ENCODE measurements at places on chromosomes 2 and 18.

GRCh38 chr2:16320716-16321115 is 344.9 kb downstream of the CYRIA start:
- DNase-seq: no peak

DNA sequence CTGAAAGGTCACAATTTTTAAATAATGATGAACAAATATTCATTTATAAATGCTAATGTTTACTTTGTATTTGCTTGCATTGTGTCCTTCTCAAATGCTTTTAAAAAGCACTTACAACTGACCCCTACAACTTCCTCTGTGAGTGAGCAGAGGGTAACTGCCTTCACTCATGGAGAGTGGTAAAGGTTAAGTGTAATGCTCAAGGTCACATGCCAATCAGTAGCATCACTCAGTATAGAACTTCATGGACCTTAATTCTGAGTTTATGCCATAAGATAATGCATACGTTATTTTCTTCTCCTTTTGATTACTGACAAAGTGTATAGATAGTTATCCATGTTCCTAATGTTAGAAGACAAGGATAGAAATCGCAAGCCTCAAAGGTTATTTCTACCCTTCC is 91.8 kb upstream of the SERTAD2 start:
- DNase-seq: no peak

DNA sequence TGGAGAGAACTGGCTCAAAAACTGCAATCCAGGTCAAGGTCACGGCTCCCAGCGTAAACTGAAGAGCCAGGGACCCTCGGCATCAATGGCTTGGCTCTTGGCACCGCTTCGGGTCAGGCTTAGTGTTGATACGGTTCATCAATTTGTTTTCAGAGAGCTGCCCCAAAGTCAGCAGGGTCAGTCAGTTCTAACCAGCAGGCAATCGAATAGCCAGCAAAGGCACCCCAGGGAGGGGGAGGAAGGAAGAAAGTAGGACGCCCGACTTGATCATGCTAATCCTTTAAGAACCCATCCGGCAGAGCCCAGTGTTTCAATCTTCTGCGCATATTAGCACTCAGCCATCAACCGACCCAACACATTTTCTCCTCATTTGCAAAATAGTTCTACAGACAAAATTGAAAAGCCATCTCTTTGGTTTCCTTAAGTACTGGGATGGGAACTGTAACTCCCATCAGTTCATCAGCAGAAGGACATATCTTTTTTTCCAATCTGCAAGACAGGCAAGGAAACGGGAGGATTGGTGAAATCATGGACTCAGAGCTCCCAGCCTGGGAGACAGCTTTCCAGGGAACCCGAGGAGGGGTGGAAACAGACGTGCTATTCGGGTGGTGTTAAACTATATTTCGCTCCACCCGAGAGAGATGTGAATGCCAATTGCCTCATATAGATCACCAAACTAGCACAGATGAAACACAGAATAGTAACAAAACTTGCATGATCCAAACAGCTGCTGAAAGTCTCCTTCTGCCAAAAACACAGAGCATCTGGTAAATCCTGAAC is 40.7 kb upstream of the CABLES1 start:
- DNase-seq: no peak

GRCh38 chr2:68746408-68746807 is 11.8 kb downstream of the ARHGAP25 start:
- no peak for DNase-seq

GRCh38 chr18:47595831-47596501 is 334.5 kb downstream of the SMAD2 start:
- DNase-seq: no peak

GRCh38 chr2:68741238-68741637 is 6.6 kb downstream of the ARHGAP25 start:
- no peak for DNase-seq

- no peak for DNase-seq
Measured at GRCh38 chr2:239241431-239241960, 159.3 kb downstream of the HDAC4 start.

DNA sequence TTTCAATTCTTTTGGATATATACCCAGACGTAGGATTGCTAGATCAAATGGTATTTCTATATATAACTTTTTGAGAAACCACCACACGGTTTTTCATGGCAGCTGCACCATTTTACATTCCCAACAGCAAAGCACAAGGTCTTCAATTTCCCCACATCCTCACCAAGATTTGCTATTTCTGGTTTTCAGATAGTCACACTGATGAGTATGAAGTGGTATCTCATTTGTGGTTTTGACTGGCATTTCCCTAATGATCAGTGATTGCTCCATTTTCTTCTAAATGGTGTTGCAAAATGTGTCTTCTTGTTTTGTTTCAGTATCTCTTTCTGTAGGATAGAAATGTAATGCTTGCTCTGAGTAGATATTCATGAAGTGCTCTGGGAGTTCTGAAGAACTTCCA is 52.0 kb downstream of the ANKRD44 start:
- no peak for DNase-seq

DNA sequence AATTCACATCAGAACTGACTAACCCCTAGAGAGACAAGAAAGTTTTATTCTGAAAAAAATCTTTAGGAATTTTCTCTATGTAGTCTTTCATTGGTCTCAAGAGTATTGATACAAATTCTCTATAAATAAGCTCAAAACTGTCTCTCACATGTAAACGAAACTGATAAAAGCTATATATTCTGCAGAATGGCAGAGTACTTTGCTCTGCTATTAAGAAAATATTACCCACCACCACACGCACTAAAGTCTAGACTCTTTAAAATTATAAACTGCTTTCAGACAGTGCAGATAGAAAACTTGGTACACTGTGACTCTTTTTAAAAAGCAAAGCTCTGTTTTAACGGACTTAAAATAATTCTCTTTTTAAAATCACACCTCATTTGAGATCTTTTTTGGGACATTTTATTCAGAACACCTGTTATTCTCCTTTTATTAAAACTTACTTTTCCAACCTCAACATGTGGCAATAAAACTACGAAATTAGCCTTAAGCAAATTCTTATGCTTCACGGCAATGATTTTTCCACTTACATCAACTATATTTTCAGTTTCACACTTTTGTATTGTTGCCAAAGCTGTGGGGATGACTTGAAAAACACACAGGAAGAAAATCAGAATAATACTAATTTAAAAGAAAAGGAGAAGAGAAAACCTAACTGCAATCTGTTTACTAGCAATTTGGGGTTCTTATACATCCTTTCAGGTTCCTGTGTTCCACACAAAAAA is 58.0 kb downstream of the CCDC88A start:
- no peak for DNase-seq

- no peak for DNase-seq
Measured at GRCh38 chr2:96923810-96924774, 54.2 kb upstream of the SEMA4C start.

- DNase-seq: no peak
Measured at GRCh38 chr2:235343156-235343774, 150.6 kb upstream of the AGAP1 start.

- no peak for DNase-seq
Measured at GRCh38 chr2:222938327-222938726, 77.5 kb downstream of the ACSL3 start.

DNA sequence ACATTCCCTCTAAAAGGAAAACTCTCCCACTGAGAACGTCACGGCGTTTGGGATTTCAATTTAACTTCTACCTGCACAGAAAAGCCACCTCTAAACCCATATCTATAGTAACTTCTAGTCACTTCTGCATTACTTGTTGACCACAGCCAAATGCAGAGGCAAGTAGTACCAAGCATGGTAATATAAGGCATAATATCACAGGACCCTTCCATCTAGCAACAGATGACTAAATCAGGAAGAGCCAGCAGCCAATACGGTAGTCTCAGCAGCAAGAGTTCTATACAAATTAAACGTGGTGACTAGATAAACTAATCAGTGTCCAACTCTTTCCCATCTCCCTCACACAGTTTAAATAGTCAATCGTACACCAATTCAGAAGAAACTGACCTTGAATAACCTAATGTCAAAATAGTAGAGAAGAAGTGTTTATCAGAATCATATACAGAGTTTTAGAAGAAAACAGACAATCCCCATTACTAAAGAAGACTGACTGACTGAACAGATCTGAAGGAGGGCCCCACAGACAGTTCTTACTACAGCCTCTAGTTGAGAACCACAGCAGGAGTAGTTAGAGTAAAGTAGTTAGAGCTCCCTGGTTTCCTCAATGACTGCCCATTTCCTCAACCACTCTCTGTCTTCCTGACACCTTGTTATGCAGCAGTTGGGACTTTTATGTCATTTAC is 30.0 kb downstream of the MEMO1 start:
- DNase-seq: no peak

DNA sequence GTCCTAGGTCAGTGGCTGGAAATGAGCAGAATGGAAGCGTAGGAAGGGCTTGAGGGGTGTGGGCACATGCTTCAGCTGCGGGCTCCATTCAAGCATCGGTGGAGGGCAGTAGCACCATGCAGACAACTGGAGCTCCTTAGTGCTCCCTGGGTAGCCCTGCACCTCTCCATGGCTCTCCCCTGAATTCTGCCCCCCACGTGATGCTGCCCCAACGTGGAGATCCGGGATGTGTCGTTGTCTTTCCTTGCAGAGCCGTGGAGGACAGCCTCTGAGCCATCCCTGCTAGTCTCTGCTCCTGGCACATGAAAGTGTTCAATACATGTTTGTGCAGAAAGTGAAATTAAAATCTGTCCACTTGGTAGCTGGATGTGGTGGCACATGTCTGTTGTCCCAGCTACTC is 94.5 kb downstream of the SH3RF3 start:
- DNase-seq: no peak

DNA sequence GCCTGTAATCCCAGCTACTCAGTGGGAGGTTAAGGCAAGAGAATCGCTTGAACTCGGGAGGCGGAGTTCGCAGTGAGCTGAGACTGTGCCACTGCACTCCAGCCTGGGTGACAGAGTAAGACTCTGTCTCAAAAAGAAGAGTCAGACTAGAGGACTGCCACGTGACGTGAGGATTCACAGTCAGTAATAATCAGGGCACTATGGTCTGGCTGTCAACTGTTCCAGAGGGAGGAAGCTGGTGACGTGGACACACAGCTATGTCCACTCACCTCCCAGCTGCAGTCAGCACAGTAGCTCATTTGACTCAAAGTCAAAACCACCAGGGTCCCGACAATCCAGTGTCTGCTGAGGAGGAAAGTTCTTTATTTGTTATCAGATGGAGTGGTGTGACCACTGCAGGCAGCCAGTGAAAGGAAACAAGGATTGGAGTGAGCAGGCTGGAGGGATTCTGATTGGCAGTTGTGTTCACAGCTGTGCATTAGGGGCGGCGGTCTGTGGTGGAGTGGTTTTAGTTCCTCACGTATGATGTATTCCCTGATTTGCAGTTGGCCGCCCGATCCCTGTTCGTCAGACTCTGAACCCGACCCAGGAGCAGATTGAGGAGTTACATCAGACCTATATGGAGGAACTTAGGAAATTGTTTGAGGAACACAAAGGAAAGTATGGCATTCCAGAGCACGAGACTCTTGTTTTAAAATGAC is 37.9 kb downstream of the MOGAT1 start:
- DNase-seq: peak; percentile 84

- no peak for DNase-seq
Measured at GRCh38 chr18:50096766-50097435, 98.0 kb downstream of the MYO5B start.

- no peak for DNase-seq
Measured at GRCh38 chr2:203688798-203689197, 17.6 kb upstream of the CD28 start.

- DNase-seq: no peak
Measured at GRCh38 chr18:11324956-11325882, 175.8 kb upstream of the PIEZO2 start.

- no peak for DNase-seq
Measured at GRCh38 chr2:190682168-190682567, 33.3 kb downstream of the NAB1 start.

GRCh38 chr18:22391407-22392345 is 26.0 kb downstream of the CTAGE1 start:
- DNase-seq: peak; percentile 27

GRCh38 chr18:3441290-3441689 is 8.7 kb upstream of the TGIF1 start:
- DNase-seq: no peak

GRCh38 chr18:46060359-46060841 is 11.7 kb downstream of the PSTPIP2 start:
- DNase-seq: no peak

GRCh38 chr18:25518716-25519053 is 166.7 kb upstream of the ZNF521 start:
- no peak for DNase-seq

DNA sequence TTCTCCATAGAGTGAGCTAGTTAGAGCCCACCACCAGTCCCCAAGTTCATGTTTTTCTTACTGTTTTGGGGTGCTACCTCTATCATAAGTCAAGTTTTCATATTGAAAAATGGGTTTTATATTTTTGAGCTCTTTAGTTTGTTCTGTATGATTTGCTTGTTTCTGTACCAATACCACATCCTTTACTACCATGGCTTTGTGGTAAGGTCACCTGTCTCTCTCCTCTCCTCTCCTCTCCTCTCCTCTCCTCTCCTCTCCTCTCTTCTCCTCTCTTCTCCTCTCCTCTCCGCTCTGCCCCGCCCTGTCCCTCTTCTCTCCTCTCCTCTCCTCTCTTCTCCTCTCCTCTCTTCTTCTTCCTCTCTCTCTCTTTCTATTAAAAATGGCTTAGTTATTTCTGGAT is 22.1 kb upstream of the LBH start:
- DNase-seq: no peak

GRCh38 chr2:18889565-18890332 is 300.4 kb upstream of the NT5C1B start:
- DNase-seq: no peak

DNA sequence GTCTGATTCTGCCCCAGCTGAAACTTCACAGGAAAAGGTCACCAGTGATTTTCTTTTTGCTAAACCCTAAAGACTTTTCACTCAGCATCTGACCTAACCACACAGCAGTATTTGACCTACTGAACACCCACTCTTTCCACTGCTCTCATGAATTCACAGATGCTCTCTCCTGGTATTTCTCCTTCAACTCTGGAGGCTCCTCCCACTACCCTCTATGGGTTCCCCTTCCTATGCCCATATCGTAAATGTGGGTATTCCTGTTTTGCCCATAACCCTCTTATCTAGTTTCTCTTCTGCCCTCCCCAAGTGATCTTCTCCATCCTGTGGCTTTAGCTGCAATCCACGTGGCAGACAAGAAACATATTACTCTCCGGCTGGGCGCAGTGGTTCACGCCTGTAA is 7.6 kb downstream of the PLEKHM3 start:
- DNase-seq: no peak

DNA sequence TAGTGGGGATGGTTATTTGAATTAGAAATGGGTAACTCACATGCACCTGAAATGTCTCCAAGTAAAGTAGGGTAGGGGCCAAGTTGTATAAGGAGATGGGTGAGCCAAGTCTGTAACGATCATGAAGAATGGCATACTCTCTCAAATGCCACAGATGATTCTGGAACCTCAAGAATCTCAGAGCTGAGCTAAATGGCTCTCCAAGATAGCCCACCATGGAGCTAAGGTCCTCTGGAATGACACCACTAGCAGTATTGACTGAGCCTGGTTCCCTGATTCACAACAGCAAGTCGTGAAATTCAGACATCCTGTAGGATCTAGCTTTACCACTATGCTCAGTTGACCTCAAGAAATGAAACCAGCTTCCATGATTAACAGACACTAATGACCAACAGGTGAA is 115.9 kb upstream of the EPAS1 start:
- no peak for DNase-seq

All from tibial artery (tissue), 4 donors.